ENCODE measurements at places on chromosomes 4 and X. TPM values are rescaled to one million over a fixed set of nuclear protein-coding genes. Genes with fewer than 3 reads are reported as not detected.

DNA sequence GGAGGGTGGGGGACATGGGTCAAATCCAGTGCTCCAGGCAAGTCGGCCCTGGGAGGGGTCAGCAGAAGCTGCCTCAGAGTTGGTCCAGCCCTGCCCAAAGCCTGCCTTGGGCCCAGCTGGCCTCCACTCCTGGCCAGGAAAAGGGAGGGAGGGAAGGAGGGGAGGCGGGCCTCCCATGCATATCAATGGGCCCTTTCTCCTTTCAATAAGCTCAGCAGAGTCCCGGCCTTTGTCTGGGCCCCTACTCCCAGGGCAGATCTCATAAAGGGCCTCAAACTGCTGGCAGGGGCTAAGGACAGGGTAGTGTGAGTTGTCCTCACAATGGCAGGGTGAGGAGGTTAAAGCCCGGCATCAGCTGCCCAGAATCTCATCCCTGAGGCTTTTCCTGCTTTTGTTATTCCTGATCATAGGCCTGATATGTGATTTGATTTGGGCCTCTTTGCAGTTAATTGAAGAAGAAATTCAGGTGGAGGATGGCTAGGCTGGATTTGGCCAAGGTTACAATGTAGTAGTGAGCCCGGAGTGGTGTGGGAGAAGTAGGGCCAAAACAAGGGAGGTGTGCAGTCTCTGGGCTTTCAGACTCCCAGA, 121.1 kb upstream of the ATP6AP2 start:
- no peak overlapping the region for H3K4me3 ChIP-seq
- H3K27ac ChIP-seq = no peak overlapping the region
- H3K36me3 ChIP-seq = no peaks in the 10 kb centered on the region
- no peak for DNase-seq

DNA sequence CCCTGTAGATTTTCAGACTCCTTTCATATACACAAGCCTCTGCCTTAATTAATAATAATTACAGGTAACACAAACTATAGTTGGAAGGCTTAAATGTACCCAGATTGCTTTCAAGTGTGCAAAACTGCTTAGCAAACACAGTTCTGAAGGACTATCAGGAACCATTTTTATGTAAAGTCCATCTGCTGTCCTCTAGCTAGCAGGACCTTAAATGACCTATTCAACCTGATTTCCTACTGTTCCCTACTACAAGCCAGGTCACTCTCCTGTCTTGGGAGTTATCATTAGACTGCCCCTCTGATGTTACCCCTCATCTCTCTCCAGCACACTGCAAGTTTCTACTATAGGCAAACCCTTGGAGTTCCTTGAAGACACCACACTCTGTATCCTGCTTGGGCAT, 157.3 kb downstream of the GBA3 start:
- H3K27ac ChIP-seq = no peak overlapping the region
- H3K4me1 ChIP-seq = no peaks in the 10 kb centered on the region
- H3K4me3 ChIP-seq = no peak overlapping the region
- H3K27me3 ChIP-seq = no peaks in the 10 kb centered on the region

Gene TEX13C
- not detected for total RNA-seq

DNA sequence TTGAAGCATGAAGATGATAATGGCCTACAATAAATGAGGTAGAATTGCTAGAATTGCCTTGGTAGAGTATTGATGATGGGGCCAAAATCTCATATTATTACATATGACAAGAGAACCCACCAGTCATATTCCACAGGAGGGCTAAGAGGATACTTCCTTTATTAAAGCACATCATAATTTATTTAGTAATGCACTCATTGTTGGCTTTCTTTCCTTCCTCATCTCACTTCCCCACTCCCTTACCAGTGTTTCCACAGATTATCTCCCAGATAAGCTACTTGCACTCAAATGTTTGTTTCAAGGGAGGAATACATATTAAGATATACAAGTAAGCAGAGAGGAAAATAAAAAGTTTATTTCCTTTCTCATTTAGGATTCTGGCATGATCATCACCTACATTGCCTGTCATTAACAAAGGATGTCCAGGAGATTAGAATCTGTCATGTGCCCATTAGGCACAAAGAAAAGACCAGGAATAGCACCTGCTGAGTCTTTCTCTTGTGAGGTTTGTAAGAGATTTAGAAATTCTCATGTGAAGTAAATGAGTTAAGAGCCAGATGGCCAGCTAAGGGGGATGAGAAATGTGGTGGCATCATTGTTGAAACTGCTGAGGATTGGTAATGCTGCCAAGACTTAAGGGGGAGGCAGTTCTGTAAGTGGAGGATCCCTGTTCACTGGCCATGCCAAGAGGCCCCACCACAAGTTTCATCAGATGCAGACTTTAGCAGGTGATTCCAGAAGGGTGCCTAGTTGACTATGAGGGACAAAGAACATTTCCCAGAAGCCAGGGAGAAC, 52.4 kb upstream of the PRDM8 start:
- no peaks in the 10 kb centered on the region for H3K27me3 ChIP-seq
- peaks cover 4% of the 10 kb centered on the region for H3K4me1 ChIP-seq
- DNase-seq = no peak
- H3K27ac ChIP-seq = no peak overlapping the region
- no peak overlapping the region for H3K4me3 ChIP-seq

- no peak overlapping the region for H3K4me3 ChIP-seq
- H3K27me3 ChIP-seq = no peaks in the 10 kb centered on the region
- no peak overlapping the region for H3K27ac ChIP-seq
- no peaks in the 10 kb centered on the region for H3K36me3 ChIP-seq
Measured at GRCh38 chr4:103423261-103423660, 225.1 kb upstream of the CENPE start.

DNA sequence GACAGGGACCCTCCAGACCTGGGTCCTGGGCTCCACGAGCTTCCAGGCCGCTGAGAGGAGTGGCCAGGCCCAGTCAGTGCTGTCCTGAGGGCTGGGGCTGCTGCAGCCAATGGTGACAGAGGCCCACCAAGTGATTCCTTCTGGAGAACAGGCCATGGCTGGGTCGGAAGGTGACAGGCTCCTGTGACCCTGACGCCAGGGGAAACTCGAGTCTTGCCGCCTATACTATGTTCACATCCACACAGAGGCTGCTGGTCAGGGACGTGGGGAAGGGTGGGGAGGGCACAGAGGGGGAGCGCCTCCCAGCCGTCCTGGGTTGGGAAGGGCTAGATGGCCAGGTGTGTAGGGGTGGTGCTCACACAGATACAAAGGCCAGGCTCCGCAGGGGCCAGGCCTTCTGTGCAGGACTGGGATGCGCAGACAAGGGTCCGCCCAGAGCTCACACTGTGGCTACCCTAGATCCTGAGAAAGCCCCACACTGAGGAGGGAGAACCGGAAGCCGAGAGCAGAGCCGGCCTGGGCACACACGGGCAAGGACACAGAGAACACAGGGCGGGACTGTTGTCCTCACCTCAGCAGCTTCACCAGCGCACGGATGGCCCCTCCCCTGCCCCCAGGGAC, 81.4 kb downstream of the HTRA3 start:
- H3K4me1 ChIP-seq = peaks cover 47% of the 10 kb centered on the region
- H3K27me3 ChIP-seq = no peaks in the 10 kb centered on the region
- no peak overlapping the region for H3K4me3 ChIP-seq
- H3K36me3 ChIP-seq = no peaks in the 10 kb centered on the region
- H3K27ac ChIP-seq = no peak overlapping the region

- no peak overlapping the region for H3K4me3 ChIP-seq
- H3K27me3 ChIP-seq = no peaks in the 10 kb centered on the region
- H3K36me3 ChIP-seq = peaks cover 3% of the 10 kb centered on the region
- no peak overlapping the region for H3K27ac ChIP-seq
- no peak for DNase-seq
Measured at GRCh38 chrX:139759637-139760036, 51.7 kb upstream of the MCF2 start.

Gene CXCL1
- total RNA-seq = 0.57 TPM

GRCh38 chr4:10949039-10949733, 264.6 kb upstream of the CLNK start:
- H3K27me3 ChIP-seq = no peaks in the 10 kb centered on the region
- H3K4me1 ChIP-seq = peaks cover 4% of the 10 kb centered on the region
- no peaks in the 10 kb centered on the region for H3K36me3 ChIP-seq
- no peak overlapping the region for H3K4me3 ChIP-seq
- no peak for DNase-seq

GRCh38 chrX:119121341-119121740, 6.3 kb downstream of the KIAA1210 start:
- H3K4me1 ChIP-seq = no peaks in the 10 kb centered on the region
- H3K27me3 ChIP-seq = no peaks in the 10 kb centered on the region
- DNase-seq = no peak
- no peak overlapping the region for H3K27ac ChIP-seq
- H3K36me3 ChIP-seq = no peaks in the 10 kb centered on the region

DNA sequence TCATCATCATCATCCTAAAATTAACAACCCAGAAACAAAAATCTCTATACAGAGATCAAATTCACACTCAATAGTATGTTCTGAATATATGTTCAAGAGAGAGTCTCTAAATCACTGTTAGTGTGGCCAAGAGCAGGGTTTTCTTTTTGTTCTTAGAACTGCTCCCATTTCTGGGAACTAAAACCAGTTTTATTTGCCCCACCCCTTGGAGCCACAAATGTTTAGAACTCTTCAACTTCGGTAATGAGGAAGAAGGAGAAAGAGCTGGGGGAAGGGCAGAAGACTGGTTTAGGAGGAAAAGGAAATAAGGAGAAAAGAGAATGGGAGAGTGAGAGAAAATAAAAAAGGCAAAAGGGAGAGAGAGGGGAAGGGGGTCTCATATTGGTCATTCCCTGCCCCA, 32.3 kb downstream of the CYBB start:
- no peaks in the 10 kb centered on the region for H3K27me3 ChIP-seq
- no peaks in the 10 kb centered on the region for H3K4me1 ChIP-seq
- no peak overlapping the region for H3K27ac ChIP-seq

DNA sequence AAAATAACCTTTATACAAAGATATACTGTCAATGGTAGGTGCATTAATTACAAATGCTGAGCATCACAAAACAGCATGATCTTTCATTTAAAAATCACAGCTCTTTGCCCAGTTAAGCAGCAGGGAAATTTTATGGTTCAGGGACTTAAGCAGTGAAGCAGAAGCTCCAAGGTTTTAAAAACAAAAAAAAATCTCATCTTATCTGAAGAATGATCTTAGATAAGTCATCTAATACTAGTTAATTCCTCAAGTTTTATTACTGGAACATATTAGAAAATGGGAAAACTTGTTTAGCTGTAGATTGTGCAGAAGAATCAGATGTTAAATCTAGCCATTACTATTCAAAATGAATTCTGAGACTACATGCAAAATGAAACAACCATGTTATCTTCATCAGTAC, 289.9 kb downstream of the GASK1B start:
- no peaks in the 10 kb centered on the region for H3K4me1 ChIP-seq
- no peak for DNase-seq
- no peaks in the 10 kb centered on the region for H3K36me3 ChIP-seq
- no peak overlapping the region for H3K27ac ChIP-seq

All from thymus (tissue), 14 donors.